ENCODE measurements at places on chromosomes 4 and X. TPM values are rescaled to one million over a fixed set of nuclear protein-coding genes. Genes with fewer than 3 reads are reported as not detected.

GRCh38 chr4:107130157-107130556, 94.0 kb upstream of the DKK2 start:
- no peak for DNase-seq

DNA sequence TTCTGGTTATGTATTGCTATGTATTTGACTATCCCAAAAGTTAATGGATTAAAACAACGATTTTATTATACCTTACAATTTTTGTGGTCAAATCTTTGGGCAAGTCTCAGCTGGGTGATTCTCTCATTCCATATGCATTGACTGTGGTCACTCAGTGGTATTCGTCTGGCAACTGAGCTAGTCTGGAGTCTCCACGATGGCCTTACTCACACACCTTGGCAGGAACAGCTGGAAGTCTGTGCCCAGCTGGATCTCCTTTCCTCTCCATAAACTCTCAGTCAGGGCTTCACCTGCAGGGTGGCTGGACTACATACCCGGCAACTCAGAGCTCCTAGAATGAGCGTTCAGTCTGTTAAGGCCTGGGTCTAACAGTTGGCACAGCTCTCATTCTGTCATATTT, 141.1 kb upstream of the WDFY3 start:
- no peak for DNase-seq

GRCh38 chr4:82865592-82865991, 25.4 kb downstream of the SEC31A start:
- DNase-seq: no peak

DNA sequence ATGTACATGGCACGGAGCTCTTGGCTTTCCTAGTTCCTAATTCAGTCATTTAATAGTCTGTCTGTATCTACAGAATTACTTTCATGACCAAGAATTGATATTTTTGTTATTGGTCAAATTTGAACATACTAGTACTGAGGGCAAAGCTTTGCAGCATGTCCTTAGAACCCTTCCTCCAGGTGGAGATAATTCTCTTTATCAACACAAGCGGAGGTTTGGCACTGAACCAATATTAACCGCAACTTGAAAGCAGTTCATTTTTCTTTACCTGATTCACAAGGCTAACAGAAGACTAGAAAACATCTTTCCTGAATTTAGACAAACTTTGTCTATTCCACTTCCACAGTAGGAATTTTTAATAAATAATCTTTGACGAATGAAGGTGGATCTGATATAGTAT, 73.8 kb downstream of the TACR3 start:
- DNase-seq: no peak

GRCh38 chr4:157882901-157883300, 289.9 kb downstream of the GASK1B start:
- no peak for DNase-seq

- no peak for DNase-seq
Observed at GRCh38 chrX:124328765-124329164, 3.7 kb upstream of the TEX13D start.

GRCh38 chr4:10002278-10002677, 19.0 kb downstream of the SLC2A9 start:
- no peak for DNase-seq

Gene YIPF6
- 45.5 TPM for polyA plus RNA-seq

Gene ADGRG4
- not detected for polyA plus RNA-seq

Gene MAGEB18
- not detected for polyA plus RNA-seq

Gene HAND2
- 0.11 TPM for polyA plus RNA-seq

Gene CTAG2
- polyA plus RNA-seq: not detected

Gene GABRG1
- polyA plus RNA-seq: 0.19 TPM

Gene MAGED4B
- 63.5 TPM for polyA plus RNA-seq

Gene PNMA3
- 2.2 TPM for polyA plus RNA-seq

Measured in left renal pelvis (tissue), 4 donors.